ENCODE measurements at places on chromosomes 16 and 17. TPM values are rescaled to one million over a fixed set of nuclear protein-coding genes. Genes with fewer than 3 reads are reported as not detected.

DNA sequence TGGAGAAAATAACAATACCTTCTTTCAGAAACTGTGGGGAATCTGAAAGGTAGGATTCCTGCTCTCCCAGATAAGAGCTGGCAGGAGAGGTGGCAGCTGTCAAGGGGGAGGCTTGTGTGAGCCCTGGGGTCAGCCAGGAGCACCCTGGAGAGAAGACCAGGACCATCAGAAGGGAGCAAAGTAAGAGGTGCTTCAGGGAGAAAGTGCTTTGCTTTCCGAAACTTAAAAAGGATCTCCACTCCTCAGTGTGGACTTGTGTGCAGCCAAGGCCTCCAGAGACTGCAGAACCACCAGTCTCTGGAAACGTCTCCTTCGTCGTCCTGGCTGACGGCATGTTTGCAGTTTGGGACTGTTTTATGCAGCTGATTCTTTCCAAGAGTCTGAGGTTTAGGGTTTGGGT lies 13.7 kb upstream of the SOX9 start:
- no peak for DNase-seq

GRCh38 chr16:85107083-85107482 lies 5.2 kb downstream of the CIBAR2 start:
- DNase-seq = no peak

DNA sequence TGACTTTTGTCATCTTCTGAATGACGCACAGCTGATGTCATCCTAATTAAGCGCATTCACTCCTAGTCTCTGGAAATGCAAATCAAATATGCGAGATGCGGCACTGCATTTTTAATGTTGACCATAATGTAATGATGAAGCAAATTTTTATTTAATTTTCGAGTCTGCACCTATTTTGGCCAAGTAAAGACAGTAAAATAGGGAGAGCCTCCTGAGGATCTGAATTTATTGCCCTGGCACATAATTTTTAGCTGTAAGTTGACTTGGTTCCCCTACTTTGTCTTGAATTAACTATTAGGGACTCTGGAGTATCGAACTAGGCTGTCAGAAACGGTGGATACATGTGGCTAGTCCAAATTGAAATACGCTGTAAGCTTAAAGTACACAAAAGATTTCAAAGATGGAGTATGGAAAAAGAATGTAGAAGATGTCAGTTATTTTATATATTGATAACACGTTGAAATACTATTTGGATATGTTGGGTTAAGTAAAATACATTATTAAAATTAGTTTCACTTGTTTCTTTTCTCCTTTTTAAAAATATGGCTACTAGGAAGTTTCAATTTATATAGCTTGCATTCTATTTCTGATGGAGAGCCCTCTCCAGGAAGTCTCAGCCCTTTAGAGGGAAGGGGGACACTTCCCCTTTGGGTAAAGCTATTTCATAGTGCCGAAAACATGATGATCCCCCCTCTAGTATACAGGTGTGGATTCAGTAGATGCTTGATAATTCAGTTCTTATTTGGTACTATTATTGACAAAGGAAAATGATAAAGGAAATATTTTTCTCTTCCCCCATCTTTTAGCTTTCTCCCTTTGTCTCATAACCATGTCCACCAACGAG lies 991 bp downstream of the KPNA2 start:
- no peak for DNase-seq

GRCh38 chr16:88047462-88047861 lies 96.2 kb downstream of the BANP start:
- DNase-seq = no peak

- no peak for DNase-seq
Observed at GRCh38 chr16:67971111-67971510, 2.7 kb upstream of the SLC12A4 start.

- DNase-seq = no peak
Observed at GRCh38 chr17:82227629-82228277, 1.1 kb upstream of the SLC16A3 start.

DNA sequence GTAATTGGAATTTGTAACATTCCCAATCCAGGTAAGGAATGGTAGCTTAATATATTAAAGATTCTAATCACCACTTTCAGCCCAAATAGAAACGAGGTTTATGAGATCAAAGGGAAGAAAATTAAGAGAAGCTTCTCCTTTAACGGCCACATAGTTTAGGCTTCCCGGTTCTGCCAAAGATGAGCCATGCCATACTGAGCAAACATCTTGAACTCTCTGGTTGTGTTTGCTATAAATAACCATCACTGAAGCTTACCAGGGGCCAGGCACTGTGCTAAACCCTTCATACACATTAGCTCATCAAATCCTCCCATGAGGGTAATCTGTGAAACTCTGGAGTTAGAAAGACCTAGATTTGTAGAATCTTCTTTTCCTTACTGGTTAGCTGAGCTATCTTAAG lies 2.8 kb downstream of the MYH11 start:
- no peak for DNase-seq

- DNase-seq = no peak
Observed at GRCh38 chr16:57987441-57988177, 12.9 kb downstream of the ZNF319 start.

DNA sequence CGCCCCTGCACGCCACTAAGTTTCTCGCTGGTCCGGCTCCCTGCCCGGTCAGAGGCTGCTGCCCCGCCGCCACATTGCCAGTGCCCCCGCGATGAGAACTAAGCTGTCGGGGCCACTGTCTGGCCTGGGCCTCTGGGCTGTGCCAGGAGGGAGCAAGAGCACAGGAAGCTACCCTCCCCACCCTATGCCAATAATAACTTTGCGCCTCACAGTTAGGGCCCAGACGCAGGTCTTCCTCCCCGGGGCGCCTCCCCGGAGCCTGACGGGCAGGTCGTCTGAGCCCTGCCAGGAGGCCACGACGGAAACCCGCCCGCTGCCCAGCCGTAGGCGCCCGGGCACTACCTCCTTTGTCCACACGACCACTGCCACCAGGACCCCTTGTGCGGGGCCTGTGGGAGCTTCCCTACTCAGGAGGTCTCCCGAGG lies 1.5 kb downstream of the ZFPM1 start:
- no peak for DNase-seq

DNA sequence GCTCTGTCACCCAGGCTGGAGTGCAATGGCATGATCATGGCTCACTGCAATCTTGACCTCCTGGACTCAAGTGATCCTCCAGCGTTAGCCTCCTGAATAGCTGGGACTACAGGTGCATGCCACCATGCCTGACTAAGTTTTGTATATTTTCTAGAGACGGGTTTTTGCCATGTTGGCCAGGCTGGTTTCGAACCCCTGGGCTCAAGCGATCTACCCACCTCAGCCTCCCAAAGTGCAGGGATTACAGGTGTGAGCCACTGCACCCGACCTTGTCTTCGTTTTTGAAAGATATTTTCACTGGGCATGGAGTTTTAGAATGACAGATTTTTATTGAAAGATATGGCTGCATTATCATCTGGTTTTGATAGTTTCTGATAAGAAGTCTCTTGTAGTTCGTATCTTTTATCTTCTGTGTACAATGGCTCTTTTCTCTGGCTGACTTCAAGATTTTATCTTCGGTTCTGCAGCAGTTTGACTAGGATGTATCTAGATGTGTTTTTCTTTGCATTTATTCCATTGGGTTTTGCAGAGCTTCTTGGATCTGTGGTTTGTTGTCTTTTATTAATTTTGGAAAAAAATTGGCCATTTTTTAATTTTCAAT lies 14.6 kb downstream of the ADGRG5 start:
- no peak for DNase-seq

DNA sequence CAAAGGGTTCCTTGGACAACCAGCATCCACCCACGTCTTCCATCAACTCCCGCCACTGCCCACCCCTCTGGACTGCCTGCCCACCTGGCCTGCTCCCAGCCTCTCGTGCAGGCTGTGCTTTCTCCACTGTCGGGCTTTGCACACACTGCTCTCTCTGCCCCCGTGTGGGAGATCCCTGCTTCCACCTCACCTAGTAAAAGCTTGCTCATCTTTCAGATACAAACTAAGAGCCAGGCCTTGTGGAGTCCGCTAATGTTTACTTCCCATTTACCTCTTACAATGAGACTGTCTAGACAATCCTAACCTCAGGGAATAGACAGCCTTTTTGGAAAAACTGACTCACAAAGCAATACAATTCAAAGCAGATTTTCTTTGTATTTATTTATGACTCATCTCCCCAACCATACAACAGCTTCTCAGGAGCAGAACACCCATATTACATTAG lies 67.6 kb downstream of the USP31 start:
- no peak for DNase-seq

GRCh38 chr16:56910654-56911539 lies 21.0 kb upstream of the HERPUD1 start:
- peak; percentile 21 for DNase-seq

- DNase-seq = peak; percentile 11
Observed at GRCh38 chr16:69566981-69567680, 1.4 kb downstream of the NFAT5 start.

ALOX15 gene
- total RNA-seq = 0.49 TPM

LHX1 gene
- total RNA-seq = not detected

SGCA gene
- total RNA-seq = 23.5 TPM

ZFP3 gene
- total RNA-seq = 8.7 TPM

Data from mucosa of gallbladder (tissue), 1 donor.